Left lung (tissue), 14 donors: ENCODE measurements at places on chromosomes 2 and 18. TPM values are rescaled to one million over a fixed set of nuclear protein-coding genes. Genes with fewer than 3 reads are reported as not detected.

Gene THADA
- total RNA-seq, result 37.8 TPM

DNA sequence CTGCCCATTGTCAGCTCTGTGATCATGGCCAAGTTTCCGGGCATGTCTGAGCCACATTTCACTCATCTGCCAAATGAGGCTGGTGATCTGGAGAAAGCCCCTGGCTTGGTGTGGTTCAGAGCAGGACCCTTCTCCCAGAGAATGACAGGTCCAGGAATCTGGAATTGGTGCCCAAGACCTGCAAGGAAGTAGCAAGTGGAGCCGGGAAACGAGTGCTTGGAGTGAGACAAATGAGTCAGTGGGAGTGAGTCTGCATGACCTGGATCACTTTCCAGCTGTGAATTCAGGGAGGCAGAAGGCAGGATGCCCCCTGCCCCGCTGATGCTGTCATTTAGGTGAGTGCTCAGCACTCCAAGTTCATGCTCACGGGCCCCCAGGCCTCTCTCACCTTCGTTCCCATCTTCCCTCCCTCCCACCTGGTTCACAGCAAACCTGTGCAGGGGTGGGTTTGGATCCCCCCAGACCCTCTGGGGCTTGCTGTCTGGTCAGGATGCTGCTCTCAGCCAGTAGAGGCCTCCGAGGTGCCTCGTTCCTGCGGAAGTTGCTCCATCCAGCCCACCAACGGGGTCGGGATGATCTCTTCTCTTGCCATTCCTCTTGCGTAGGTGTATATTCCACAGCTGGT, 104.4 kb downstream of the INHBB start:
- DNase-seq, result no peak

Gene DNAJC5G
- not detected for total RNA-seq

GRCh38 chr2:37604716-37605115, 66.7 kb downstream of the CDC42EP3 start:
- no peak for DNase-seq

Gene HOXD4
- 0.17 TPM for total RNA-seq

GRCh38 chr2:49843314-49843713, 689.0 kb upstream of the FSHR start:
- DNase-seq, result peak; percentile 17

- no peak for DNase-seq
Measured at GRCh38 chr18:75157851-75158250, 51.1 kb downstream of the PTGR3 start.

Gene FEV
- total RNA-seq, result not detected

DNA sequence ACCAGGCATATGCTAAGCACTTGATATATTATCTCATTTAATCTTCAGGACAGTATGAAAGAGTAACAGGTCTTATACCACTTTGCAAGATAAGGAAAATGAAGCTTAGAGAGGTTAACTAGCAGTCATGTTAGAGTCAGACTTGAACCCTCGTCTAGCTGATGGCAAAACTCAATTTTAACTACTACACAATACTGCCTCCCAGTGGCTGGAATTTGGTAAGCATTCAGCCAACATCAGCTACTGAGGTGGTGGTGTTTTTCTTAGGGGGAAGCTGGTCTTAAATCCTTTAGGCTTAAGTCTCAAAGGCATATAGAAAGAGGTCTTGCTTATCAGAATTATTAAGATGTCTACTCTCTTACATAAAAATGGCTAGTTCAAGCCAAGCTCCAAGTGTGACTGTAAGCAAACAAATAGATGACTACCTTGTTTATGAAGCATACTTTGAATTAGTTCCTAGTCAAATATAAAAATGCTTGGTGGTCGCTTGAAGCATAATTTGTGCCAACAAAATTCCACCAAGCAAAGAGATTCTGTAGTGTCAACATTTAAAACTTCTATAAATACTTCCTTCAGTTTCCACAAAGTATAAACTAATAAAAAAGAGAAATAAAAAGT, 325.4 kb upstream of the FIGN start:
- DNase-seq, result peak; percentile 41

GRCh38 chr18:22913861-22914260, 19.3 kb upstream of the RBBP8 start:
- DNase-seq, result no peak

Gene TNFAIP6
- 7.3 TPM for total RNA-seq

Gene TEKT4
- not detected for total RNA-seq

DNA sequence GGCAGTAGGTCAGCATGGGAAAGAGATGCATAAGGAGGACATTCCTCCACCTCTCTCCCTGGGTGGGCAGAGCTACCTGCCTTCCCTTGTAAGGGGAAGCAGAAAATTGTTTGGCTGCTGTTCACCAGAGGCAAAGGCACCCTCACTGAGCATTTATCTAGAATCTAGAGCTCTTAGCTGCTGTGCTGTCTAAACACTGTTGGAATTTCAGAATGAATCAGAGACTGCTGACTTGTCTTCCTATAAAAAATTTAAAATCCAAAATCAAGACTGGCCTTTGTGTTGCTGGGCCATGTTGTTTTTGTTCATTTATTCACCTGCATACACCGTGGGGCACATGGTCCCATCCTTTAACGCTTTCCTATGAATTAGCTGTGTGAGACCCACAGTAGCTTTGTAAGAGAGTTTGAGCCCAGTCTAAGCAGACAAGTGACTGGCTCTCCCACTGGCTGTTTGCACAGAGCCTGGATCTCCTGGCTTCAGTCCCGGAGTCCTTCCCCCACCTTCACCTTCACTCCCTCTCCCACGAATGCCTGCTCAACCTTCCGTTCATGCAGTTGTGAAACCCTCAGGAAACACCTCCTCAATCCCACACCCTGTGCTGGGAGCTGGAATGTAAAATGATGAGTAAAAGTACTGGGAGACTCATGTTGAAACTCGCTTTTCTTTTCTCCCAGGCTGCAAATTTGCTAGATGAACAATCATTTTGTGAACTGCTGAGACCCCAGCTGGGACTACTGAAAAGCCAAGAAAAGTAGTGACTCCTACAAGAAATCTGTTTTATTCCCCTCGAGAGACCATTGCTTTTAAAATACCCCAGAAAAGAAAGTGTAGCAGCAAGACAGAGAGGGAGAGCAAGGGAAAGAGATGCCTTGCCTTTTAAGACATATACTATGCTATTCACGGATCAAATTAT, 76.2 kb downstream of the FAM168B start:
- no peak for DNase-seq

DNA sequence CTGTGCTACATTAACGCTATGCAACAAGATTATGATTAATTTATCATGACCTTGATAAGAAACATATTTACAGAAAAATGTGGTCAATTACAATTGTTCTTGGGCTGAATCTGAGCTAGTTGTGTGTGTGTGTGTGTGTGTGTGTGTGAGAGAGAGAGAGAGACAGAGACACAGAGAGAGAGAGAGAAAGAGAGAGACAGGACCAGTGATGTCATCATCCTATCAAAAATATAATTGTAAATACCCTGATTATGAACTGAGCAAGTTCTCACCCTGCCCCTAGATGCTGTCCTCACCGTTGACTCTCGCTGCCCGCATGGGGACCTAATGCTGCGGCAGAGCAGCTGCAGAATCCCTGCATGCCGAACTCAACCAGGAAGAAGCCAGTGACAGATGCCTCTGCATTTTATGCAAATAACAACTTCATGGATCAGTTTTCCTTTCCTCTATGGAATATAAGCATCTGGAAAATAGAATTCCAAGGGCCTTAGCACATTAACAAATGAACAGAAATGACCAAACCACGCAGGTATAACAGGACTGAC, 512.5 kb downstream of the PLCL1 start:
- DNase-seq, result no peak

Gene ICOS
- total RNA-seq, result 0.32 TPM

DNA sequence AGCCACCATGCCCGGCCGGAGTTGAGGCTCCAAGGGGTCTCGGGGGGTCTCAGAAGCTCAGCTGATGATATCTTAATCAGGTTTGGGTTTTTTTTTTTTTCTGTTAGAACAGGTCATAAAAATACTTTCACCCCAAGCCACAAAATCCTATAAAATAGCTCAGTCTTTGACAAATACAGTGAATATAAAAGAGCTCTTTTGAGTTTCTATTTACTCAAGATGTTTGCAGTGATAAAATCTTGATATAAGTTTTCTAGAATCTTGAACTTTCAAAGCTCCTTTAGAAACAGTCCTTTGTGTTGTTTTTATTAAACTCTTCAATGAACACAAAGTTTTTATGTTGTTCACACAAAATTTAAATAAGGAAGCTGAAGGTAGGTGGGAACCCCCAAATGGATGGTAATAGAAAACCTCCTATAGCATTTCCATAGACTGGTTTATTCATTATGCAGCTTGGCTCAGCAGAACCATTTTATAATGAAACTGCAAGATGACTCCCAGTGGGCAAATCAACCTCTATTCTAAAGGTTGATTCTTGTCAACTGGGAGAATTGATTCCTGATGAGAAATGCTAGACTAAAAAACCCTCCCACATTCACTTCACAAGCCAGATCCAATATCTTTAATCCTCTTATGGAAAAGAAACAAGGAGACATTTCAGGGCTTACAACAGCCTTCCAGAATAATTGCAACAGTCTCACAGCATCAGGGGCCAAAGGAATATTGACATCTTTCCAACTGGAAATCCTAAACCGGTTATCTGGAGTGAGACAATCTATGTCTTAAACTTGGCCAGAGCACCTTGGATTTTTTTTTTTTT, 13.6 kb upstream of the NARS1 start:
- no peak for DNase-seq

Gene HJURP
- 7.1 TPM for total RNA-seq

- no peak for DNase-seq
Measured at GRCh38 chr2:8430628-8431027, 251.2 kb upstream of the ID2 start.

DNA sequence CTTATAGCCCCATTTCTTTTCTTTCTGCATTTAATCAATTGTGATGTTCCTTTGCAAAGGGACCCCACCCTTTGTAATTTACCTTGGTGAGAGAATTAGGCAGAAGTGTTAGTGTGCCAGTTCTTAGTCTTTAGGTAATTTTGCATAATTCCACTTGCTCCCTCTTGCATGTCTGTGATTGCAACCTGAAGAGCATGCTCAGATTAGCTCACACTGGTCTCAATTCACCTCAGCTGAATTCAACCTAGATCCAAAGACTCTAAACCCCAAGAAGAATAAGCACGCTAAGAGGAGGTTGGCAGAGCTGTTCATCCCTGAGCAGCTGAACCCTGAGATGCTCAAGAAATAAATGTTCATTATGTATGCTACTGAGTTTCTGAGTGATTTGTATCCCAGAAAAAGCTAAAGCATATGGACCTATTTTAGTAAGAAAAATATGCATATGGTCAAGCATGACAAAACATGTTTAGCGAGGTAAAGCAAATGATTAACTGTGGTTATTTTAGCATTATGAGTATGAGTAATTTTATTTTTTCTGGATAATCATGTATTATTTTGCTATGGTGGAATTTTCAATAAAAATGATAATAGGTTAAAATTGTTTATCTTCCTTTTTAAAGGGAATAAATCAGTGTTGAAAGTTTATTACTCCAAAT, 299.2 kb upstream of the ZSWIM2 start:
- no peak for DNase-seq

GRCh38 chr18:48861181-48861708, 89.5 kb downstream of the SMAD7 start:
- no peak for DNase-seq

DNA sequence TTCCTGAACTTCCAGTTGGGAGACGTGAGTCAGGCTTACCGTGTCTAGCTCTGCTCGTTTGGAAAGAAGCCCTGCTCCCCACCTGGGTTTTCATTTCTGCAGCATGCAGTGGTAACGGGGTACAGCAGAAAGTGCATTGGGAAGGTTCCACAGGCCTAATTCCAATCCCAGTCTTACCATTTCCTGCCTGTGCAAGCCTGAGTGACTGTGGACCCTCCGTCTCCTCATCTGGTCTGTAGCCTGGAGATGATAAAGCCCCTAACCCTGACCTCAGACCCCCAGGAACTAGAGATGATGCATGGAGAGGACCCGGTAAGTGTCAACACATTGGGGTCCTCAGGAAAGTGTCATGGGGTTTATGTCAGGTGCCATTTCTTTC, 5.8 kb upstream of the PSD4 start:
- DNase-seq, result no peak

Gene NUP35
- total RNA-seq, result 13.3 TPM

DNA sequence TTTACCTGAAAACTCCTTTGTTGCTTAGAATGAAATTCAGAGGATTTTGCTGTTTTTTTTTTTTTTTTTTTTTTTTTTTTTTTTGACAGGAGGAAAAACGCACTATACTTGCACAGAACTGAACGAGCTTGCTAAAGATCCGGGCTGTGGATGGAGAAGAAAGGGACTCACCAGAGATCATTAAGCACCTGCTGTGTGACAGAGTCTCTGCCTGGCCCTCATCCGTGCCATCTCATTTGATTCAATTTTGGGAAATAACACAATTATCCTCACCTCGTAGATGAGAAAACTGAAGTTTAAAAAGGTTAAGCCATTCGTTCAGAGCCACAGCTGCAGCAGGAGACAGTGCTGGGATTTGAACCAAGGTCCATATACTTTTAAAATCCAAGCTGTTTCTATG, 775.4 kb upstream of the ID2 start:
- no peak for DNase-seq

- DNase-seq, result no peak
Measured at GRCh38 chr2:56685205-56685604, 501.4 kb downstream of the CCDC85A start.

GRCh38 chr2:100986157-100986556, 15.9 kb upstream of the RPL31 start:
- no peak for DNase-seq

Gene TRPM8
- not detected for total RNA-seq

Gene DSG4
- not detected for total RNA-seq

Gene CD8B2
- total RNA-seq, result 0.10 TPM

DNA sequence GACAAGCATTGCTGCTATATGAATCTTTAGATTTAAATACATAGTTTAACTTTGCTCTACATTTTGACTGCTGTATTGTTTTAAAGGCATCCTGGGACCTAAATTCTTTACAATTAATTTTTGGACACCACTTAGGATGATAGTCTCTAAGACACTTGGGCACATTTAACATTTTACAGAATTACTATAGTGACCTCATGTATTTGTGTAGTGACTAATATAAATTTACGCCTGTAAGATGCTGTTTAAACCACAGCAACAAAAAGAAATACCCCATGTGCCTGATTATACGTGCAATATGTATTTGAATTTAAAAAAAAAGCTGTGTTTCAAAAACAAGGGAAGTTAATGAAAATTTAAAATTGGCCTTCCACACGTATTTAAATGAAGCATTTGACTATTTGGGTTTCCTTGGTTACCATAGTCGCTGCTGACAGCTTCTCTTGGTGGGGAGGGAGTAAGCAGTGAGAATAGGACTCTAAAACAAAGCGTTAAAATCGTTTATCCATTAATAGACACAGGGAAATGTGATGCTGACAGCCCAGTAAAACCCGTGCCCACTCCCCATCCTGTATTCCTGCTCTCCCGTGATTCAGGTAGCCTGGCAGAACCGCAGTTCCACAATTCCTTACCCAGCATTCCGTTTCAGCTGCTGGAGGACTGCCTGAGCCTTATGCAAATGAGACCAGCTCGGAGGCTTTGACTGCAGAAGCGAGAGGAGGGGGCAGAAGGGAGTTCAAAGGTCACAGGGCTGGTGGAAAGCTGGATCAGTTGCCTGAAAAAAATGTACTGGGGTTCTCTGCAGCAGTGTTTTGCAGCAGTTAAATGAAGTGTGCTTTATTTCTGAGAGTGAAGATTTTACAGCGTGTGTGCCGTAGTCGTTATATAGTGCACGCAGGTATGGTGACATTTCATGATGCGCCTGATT, 104.3 kb downstream of the CSRNP3 start:
- DNase-seq, result peak; percentile 52

Gene PCARE
- 0.23 TPM for total RNA-seq

- DNase-seq, result no peak
Measured at GRCh38 chr2:157428500-157429175, 15.3 kb downstream of the CYTIP start.

Gene CCDC102B
- 78.3 TPM for total RNA-seq

Gene RANBP2
- 68.2 TPM for total RNA-seq

Gene FHOD3
- total RNA-seq, result 0.55 TPM

- no peak for DNase-seq
Measured at GRCh38 chr18:75066021-75066880, 142.7 kb downstream of the PTGR3 start.
